Heart right ventricle (tissue), 16 donors: ENCODE measurements at places on chromosomes 2 and 18. TPM values are rescaled to one million over a fixed set of nuclear protein-coding genes. Genes with fewer than 3 reads are reported as not detected.

- DNase-seq: no peak
Measured at GRCh38 chr18:48061781-48062570, 131.5 kb upstream of the SMAD2 start.

- peak; percentile 58 for DNase-seq
Measured at GRCh38 chr2:177753682-177754491, 318.7 kb downstream of the PDE11A start.

GRCh38 chr2:41782306-41783158, 265.3 kb upstream of the PKDCC start:
- DNase-seq: no peak

DNA sequence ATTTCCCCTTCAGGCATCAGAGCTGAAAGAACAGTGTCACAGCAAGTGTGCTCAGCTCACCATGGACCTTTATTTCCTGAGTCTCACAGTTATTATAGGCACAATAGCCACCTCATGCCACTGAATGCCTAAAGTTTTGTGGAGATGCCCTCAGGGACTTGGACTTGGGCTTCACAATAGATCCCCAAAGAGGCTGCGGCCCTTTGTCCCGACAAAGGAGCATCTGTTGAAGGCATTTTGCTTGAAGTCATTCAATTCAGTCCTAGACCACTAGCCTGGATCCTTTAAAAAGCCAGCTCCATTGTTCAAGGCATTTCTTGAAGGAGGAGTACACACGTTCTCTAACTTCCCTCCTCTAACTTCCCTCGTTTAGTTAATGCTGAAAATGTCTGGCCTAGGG, 125.4 kb downstream of the DCC start:
- no peak for DNase-seq

DNA sequence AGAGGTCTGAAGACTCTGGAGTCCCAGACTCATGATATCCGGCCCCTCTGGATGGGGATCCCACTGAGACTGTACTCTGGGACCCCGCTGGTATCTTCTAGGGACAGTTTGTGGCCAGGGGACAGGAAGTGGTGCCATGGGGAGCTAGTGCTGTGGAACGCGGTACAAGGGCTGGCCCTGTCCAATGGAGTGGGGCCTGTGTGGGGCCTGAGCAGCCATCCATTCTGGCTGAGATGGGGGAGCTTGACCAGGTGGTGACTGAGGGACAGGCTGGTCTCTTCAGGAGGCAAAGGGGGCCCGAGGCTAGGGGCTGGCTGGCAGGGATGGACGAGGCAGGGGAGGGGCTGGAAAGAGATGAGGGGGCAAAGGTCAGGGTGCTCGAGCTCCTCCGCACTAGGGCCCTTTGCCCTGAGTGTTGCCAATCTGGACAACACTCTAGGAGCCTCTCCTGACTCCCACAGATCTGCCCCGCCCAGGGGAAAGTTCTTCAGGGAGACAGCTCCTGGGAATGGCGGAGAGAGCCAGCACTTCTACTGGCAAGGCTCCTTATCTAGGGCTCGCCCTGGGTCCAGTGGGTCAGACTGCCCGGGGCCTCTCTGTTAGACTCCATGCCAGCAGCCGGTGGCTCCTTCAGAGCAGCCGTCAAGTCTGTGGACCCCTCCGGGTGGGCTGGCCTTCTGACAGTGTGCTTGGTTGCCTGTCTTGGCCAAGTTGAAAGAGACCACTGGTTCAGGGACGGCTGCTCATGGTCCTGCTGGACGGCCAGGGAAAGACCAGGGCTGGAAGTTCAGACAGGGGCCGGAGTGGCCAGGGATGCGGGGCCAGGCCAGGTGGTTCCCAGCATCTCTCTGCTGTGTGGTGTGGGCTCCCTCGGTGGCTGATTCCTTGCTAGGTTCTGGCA, 12.3 kb downstream of the MALL start:
- no peak for DNase-seq

DNA sequence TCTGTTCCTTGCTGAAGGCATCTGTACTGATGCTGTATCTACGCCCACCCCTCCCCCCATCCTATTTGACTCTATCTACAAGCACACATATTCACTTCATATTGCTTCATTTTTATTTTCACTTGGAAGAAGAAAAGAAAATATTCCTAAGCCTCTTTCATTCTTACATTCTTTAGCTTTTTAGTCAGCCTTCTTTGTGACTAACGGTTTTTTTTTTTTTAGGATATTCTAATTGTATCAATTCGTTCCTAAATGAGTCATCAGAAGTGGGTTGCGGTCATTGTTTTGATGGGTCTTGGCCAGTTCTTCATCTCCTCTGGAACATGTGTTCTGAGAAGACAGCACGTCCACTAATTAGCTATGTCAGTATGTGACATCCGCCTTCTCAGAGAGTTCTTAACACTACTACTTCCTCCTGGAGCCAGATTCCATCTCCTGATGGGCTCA, 88.7 kb downstream of the MYO1B start:
- no peak for DNase-seq

DNA sequence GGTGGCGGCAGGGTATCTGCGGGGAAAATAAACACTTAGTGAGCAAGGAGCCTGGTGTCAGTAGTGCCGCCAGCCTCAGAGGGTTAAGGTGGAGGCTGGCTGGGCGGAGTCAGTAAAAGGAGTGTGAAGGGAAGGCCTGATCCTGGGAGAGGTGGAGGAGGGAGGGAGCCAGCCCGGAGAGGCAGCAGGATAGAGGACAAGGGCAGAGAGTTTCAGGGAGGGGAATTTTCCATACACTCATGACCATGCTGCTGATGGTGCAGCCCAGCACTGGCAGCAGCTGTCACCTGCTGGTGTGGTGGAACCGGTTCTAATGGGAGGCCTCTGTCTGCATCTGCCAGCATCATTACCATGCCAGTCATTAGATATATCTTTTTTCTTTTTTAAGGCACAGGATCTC, 2.0 kb upstream of the TEX44 start:
- DNase-seq: no peak

GRCh38 chr2:217996361-217996760, 6.4 kb downstream of the TNS1 start:
- no peak for DNase-seq

TSPYL6 gene
- not detected for total RNA-seq

TMEM131 gene
- 33.7 TPM for total RNA-seq

VAPA gene
- total RNA-seq: 260 TPM

GRCh38 chr18:38307914-38308313, 742.3 kb upstream of the CELF4 start:
- no peak for DNase-seq

DNA sequence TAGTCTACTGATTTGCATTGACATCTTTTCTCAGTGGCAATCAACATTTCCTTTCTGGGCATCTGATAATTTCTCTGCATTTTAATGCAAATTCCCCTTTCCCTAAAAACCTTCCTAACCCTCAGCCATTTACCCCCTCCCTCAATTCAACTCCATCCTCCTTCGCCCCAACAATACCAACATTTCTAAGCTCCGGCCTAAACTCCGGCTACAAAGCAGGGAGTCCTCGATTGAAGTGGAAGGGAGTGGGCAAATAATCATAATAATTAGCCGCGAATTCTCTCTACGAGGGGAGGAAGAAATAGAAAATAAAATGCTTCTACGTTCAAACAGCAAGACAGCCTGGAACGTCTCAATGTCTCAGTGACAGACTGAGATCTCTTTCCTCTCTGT, 4.6 kb downstream of the BCL11A start:
- no peak for DNase-seq

GRCh38 chr18:46222710-46223360, 118.7 kb downstream of the HAUS1 start:
- DNase-seq: no peak

BOK gene
- 3.7 TPM for total RNA-seq

- no peak for DNase-seq
Measured at GRCh38 chr2:174914853-174915760, 90.1 kb downstream of the CHN1 start.

DNA sequence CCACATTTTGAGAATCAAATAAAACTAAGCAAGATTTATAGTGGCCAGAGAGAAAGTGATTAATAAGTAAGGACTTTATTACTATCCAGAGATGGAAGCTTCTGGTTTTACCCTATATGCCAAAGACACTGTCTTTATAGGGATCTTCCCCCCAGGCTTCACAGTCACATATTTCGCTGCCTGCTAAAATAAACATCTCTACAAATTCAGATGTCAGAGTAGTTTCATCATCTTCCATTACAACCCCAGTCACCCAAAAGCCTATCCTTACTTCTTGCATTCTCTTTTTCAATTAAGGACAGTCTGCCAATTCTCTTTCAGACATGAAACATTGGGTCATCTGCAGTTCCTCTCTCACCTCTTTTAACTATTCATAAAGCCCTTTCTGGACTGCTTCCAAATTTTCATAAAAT, 28.3 kb downstream of the CREB1 start:
- DNase-seq: no peak

GRCh38 chr2:236121546-236121945, 46.6 kb downstream of the GBX2 start:
- DNase-seq: no peak

DNA sequence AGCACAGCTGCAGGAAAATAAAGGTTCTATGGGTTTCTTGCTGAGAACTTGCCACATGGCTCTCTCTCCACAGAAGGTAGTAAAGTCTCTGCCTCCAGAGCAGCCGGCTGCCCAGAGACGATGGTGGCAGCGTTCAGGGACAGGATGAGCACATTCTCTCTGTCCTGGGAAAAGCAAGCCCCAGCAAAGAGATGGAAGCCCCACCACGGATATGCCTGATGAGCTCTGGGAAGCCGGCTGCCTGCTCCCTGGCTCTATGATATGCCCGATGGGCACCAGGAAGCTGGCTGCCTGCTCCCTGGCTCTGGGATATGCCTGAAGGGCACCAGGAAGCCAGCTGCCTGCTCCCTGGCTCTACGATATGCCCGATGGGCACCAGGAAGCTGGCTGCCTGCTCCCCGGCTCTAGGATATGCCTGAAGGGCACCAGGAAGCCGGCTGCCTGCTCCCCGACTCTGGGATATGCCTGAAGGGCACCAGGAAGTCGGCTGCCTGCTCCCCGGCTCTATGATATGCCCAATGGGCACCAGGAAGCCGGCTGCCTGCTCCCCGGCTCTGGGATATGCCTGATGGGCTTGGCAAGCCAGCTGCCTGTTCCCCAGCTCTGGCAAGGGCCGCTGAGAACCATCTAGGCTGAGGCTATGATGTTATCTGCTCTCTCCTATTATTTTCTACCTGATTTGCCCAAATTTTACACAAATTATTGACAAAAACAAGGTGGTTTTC, 21.5 kb upstream of the SNTG2 start:
- DNase-seq: no peak

KCNG2 gene
- 0.17 TPM for total RNA-seq

ATP6V1B1 gene
- total RNA-seq: 1.3 TPM

DNA sequence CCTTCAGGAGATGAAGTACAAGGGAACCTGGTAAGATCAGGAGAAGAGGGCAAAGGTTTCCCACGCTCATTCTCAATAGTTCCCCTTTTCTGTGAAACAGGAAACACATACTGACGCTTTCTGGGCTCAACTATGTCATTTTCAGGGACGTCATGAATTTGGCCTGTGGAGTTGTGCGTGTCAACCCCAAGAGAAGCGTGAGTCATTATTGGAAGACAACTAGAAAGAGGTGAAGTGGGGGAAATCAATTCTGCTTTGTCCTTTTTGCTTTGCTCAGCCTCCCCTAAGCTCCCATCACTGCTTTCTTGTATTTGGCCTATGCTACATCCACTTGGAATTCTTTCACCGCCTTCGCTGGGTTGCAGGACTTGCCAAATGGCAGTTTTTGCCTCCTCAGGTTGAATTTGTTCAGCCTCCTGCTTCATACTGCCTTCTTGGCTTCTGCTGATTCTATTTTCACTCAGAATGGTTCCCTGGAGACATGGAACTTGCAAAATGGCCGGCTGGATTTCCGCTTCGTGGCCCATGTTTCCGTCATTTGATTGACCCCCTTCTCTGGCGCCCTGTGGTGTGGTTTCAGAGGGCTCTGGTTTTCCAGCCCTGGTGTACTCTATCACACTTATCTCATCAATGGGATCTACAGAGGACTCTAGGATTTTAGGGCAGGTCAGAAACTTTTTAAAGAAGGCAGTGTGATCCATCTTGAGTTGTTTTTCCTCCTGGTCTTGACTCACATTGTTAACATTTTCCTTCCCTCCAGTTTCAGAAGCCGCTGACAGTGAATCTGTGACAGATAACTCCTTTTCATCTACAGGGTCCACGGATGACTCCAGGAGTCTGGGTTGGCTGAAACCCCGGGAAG, 93.3 kb downstream of the ALPK2 start:
- DNase-seq: no peak

FAM237A gene
- 2.3 TPM for total RNA-seq

DNA sequence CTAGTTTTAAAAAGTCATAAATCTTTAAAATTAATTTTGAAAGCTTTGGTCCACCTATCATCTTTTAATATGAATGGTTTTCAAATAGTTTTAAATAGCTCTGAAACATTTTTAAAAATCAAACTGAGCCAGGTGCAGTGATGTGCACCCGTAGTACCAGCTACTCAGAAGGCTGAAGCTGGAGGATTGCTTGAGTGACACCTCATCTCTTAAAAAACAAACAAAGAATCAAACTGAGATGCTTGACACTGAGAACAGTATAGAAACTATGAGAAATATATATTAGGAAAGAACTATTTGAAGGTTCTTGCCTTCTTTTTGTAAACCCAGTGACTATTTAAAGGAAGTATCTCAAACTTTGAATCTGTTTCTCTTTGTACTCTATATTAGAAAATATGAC, 67.4 kb downstream of the BARD1 start:
- no peak for DNase-seq

SERPINB10 gene
- total RNA-seq: not detected

ZBTB7C gene
- 4.2 TPM for total RNA-seq

DNA sequence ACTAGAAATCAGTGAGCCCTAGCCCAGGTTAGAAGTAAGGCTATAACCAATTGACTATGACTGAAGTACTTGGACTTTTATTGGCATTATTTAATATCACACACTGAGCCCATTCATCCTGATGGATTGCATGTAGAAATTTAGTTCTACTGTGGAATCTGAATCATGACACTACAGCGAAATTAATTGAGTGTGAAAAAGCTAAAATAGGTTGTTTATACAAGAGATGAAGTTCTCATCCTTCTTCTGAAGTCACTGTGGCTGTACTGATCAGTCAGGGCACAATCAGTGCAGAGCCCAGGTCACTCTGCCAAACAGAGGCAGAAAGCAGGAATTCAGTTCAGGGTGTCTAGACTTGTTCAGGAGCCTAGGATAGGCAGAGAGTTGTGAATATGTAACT, 158.9 kb downstream of the BABAM2 start:
- DNase-seq: no peak

GRCh38 chr18:13376298-13376840, 157.8 kb downstream of the LDLRAD4 start:
- DNase-seq: no peak

DNA sequence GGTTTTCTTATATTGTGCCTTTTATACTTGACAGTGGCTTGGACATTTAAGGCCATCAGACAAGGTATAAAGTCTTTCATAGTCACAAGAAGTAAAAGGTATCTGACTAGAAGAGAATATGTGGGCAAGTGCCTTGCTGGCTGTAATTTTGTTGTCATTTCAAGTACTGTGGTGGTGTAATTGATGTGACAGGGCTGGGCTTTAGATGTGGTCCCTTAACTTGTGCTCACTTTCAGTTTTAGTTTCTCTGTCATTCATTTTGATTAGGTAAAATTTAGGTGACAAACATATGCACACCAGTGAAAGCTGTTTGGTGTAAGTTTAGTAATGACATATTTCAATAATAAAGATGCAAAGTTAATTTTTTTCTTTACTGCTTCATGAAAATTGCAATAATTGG, 31.2 kb upstream of the TBR1 start:
- DNase-seq: no peak

- no peak for DNase-seq
Measured at GRCh38 chr2:204228169-204228886, 291.8 kb downstream of the ICOS start.

- DNase-seq: no peak
Measured at GRCh38 chr2:221518935-221519625, 53.0 kb downstream of the EPHA4 start.
